ENCODE measurements at places on chromosomes 4 and X.

DNA sequence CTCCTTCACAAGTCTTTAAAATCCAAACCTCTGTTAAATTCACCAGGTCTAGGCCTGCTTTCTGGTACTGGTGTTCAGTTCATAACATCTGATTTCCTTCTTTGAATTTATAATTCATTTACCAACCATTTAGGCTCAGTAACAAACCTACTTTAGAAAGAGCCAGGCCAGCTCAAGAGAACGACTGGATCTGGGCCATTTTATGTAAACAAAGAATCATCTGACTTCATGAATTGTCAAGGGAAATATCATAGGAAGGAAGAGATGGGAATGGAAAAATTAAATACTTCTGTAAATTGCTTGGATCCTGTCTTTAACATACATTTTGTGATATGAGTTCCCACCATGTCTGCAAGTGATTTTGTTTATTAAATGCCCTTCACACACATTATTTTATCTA, 36.5 kb downstream of the DCHS2 start:
- no peak for DNase-seq

DNA sequence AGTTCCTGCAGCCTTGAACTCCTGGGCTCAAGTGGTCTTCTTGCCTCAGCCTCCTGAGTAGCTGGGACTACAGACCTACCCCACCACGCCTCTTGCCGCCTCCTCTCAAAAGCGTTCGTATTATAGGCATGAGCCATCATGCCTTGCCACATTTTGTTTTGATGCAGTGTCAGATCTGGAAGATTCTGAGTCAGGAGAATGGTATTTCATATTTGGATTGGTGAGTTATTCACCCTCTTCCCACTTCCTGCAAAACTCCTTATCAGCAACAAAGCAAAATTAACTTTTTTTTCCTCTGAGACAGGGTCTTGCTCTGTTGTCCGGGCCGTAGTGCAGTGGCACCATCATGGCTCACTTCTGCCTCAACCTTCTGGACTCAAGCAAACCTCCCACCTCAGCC, 29.6 kb downstream of the REST start:
- peak; percentile 40 for DNase-seq

DNA sequence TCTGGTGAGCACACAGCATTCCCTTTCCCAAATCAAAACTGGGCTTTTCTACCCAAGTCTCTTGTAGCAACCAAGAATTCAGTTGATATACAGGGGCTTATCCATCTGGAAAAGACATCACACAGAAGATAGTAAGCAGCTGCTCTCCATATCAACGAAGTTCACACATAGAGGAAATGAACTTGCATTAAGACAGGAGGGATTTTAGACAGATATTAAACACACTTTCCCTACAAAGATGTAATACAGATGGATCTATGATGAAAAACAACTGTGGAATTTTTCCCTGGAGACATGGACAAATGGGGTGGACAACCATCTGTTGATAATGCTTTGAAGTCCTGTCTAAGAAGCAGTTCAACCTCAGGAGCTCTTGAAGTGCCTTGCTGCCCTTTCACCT, 9.8 kb upstream of the PDE5A start:
- DNase-seq: no peak

- no peak for DNase-seq
These were observed 912.9 kb upstream of the INTU start for GRCh38 chr4:126719852-126720251.

DNA sequence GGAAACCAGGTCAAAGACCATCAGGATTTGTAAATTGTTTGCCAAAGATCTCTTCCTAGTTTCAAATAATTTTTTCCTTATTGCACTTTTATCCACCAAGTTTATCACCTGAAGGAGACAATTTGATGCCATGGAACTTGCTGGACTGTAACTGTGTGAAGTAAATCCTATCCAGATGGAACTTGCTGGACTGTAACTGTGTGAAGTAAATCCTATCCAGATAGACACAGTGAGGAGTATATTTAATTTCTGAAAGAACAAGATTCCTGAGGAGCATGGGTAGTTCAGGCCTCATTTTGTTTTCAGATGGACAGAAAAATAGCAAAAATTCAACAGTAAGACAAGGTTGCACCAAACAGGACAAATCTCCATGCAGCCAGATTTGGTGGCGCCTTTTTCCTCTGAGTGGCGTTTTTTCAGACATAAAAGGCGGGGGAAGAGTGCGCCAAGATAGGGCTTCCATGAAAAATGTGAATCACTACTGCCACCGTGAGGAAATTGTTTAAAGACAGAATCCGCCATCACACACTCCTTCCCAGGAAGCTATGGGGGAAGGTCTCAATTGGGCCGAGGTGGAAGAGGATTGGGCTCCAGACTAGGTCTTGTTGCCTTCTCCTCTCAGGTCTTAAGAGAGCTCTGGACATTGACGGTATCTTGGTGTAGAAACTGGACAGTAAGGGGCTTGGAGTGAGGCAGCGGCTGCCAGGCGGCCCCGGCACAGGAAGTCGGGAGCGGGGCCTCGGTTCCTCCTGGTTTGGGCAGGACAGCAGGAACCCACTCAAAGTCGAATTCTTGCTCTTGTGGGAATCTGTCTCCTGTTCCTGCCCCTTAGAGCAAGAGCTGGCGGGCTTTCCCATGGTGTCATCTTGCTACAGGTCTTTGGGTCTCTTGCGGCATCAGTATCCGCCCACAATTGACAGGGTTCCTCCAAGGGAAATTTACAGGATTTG, 234.7 kb downstream of the OR13H1 start:
- no peak for DNase-seq

GRCh38 chr4:158002173-158002572, 170.7 kb downstream of the GASK1B start:
- DNase-seq: no peak

GRCh38 chr4:153112041-153112441, 92.2 kb upstream of the TRIM2 start:
- no peak for DNase-seq

DNA sequence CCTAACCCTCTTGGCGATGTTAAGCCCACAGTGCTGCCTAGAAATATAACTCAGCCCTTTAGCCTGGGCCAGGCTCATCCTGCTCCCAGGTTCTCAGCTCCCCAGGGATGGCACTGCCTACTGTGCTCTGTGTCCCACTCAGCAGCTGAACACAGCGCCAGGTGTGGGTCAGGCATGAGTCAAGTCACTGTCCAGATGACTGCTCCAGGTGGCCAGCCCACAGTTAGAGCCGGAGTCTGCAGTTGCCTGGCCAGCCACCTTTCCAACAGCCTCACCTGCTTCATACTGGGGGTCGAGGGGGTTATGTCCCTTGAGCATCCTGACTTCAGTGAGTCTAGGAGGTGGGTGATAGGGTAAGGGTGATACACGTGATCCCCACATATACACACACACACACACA, 48.4 kb downstream of the TBC1D14 start:
- no peak for DNase-seq

- no peak for DNase-seq
These were observed 5.8 kb upstream of the CXCL8 start for GRCh38 chr4:73734530-73735001.

- no peak for DNase-seq
These were observed 78.8 kb downstream of the TMEM164 start for GRCh38 chrX:110081740-110082139.
